ENCODE measurements at places on chromosomes 2 and 18.

DNA sequence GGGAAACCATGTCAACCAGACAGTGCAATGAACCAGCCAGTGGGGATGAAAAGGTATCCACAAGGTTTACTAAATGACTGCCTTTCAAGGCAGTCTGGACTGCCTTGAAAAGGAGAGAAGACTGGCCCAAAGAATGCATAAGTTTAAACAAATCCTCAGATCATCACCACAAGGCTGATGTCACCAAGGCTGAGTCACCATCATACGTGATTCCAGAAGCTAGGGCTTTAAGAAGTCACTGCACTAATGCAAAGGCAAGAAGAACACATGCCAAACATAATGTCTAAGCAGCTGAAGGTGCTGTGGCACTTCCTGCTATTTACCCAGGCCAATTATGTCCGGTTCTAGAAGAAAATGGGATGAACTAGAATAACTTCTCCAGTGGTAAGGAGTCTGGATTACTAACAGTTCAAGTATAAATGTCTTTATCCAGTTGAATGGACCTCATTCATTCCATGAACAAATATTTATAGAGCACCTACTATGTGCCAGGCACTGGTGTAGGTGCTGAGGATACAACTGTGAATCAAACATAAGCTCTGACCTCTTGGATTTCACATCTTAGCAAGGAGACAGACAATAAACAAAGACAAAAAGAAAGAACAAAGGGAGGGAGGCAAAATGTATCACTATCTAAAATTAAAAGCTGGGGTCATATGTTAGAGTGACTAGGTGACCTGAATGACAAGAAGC lies 37.6 kb upstream of the ONECUT2 start:
- peak; percentile 15 for DNase-seq

- DNase-seq, result peak; percentile 47
Measured at GRCh38 chr18:46481048-46481846, 175.8 kb downstream of the LOXHD1 start.

DNA sequence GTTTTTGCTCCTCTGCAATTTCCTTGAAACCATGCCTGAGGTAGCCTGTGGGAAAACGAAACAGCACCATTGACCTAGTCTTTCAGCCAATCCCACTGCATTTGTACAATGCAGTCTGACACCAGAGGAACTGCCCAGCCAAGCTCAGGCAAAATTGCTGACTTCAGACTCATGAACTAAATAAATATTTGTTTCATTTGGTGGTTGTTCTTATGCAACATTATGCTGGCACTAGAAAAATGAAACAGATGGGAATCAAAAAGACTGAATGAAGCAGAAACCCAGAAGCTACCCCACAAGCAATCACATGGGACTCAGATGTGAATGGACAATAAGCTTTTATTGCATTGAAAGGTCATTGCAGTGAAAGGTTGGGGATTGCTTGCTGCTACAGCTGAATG lies 1.7 kb downstream of the NAT8 start:
- DNase-seq, result peak; percentile 47

- DNase-seq, result peak; percentile 94
Measured at GRCh38 chr18:22314420-22314819, 103.3 kb downstream of the CTAGE1 start.

DNA sequence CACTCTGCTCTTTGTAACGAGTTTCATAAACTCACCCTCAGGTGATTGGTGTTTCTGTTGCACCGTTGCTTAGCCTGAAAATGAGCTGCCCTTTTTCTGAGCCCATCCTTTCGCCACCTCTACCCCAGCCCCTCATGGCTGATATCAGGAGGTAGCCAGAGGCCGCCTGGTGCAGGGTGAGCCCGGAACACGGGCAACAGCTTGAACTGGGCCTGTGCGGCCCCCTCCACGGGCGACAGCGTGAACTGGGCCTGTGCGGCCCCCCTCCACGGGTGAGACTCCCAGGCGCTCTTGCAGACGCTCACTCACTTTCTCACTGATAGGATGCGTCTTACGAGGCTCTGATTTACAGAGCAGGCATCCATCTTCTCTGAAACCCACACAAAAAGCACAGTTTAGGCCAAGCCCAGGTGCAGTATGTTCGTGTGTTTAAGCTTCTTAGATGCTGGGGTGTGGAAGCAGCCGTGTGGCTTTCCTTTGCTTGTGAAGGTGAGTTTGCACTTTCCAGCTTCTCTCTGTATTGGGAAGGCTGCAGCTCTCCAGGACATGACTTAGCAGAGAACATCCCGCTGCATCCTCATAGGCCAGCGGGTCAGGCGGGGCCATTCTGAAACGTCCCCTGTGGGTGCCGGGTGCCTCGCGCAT lies 83.5 kb downstream of the NFATC1 start:
- DNase-seq, result no peak

- peak; percentile 94 for DNase-seq
Measured at GRCh38 chr2:30178618-30179434, 32.0 kb downstream of the YPEL5 start.

DNA sequence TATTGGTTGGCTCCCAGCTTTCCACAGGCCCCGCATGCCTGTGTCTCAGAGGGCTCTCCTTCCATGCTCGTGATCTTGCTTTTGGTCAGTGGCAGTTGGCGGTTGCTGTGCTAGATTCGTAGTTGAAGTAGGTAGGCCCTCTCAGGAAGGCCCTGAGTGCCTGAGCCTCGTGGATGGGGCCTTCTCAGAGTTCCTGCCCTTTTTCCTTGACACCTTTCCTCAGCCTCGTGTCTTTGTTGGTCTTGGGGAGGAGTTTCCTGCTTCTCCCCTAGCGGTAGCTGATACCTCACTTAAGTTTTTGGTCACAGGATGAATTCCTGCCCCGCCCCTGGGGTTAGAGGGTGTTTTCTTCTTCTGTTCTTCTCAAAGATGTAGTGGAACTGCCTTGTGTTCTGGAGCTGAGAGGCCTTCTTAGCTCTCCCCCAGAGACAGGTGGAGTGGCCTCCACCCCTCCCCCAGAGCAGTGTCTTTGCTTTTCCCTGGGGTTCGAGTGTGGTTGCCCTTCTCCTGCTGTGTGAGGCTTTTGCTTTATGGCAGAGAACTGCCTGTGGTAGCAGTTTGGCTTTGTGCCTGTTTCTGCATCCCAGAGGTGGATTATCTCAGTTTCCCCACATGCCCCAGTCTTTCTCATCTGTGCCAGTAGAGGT lies 94.8 kb downstream of the ZNF407 start:
- no peak for DNase-seq

DNA sequence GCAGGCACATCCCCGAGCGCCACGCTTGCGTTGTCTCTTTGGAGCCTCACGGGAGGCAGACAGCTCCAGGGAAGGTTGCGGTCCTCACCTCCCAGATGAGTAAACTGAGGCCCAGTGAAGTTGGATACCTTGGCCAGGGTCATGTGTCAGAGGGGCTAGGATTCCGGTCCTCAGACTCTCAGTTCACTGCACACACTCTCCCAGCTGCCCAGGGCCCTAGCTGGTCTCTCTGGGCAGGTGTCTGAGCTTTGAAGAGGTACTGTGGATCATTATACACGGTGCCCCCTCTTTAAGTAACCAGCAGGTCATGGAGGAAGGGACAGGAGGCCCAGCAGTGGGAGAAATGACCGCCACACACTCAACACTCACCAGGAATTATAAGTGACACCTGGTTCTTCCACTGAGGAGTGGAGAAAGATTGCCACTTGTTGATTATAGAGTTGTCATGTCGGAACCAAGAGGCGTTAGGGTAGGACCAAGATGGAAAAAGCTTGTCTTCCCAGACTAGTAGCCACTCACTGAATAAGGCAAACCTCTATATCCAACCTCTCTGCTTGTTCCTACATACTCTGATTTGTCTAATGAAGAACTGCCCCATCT lies 588 bp downstream of the TMEM214 start:
- no peak for DNase-seq

DNA sequence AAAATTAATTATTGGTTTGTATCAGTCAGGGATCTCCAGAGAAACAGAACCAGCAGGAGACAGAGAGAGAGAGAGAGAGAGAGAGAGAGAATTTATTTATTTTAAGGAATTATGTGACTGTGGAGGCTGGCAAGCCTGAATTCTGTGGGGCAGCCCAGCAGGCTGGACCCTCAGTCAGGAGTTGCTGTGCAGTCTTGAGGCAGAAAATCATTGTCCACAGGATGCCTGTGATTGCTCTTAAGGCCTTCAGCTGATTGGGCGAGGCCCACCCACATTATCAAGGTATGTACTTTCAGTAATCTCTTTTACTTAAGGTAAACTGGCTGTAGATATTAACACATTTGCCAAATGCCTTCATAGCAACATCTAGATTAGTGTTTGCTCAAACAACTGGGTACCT lies 155.3 kb downstream of the SEPTIN10 start:
- DNase-seq, result no peak

DNA sequence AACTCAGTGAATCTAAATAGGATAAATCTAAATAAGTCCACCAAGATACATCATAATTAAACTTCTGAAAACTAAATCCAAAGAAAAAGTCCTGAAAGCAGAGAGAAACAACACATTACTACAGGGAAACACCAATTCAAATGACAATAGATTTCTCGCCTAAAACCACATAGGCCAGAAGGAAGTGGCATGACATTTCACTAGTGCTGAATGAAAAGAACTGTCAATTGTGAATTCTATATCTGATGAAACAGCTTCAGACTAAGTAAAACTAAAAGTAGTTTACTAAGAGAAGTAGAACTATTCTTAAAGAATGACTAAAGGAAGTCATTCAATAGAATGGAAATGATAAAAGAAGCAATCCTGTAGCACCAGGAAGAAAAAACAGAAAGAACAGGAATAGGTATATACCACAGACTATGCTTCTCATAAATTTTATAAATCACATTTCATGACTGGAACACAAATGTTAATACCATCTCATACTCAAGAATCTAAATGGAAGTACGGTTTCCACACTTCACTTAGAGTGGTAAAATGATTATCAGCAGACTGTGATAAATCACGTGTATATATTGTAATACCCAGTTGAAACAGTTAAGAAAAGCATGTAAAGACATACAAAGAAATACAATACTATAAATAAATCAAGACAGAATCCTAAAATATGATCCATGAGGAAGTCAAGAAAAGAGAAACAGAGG lies 46.4 kb downstream of the ASXL2 start:
- no peak for DNase-seq

DNA sequence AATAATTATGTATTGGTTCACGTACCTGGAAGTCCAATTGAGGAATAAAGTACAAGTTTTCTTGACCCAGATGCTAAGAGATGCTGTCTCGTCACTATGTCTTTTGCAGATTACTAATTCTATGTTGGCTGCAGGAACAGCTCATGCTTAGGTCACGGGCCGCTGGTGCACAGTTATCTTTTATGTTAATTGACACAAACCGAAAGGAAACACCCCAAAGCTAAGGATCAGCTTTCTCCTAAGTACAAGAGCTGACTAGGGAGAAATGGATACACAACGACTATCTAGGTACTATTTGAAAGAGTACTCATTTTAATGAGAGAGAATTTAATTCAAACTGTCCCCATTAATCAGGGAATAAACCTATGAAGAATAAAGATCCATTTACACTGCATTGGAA lies 217.7 kb upstream of the SLC35G4 start:
- no peak for DNase-seq

DNA sequence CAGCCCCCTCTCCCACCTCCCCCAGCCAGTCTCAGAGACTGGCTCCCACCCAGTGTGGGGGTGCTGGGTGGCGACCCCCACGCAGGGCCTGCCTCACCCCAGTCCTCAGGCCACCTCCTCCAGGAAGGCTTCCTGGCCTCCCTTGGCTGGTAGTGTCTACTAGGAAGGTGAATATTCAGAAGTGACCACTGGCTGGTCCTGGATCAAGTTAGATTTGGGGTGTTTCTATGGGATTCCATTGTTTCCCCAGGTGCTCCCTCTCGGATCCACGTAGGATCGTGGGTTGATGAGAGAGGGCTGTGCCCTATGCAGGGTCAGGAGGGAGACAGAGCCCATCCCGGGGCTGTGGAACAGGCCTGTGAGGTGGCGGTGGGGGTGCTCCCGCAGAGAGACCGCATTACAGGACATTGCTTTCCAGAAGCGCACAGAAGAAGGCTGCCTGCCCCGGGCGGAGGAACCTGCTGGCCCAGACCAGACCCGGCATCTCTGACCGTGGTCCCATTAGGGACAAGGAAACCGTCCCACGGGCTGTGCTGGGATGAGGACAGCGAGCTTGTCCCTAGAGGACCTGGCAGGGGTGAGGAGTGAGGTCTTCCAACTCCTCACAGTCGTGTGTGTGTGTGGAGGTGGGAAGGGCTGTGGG lies 3.3 kb downstream of the PDCD1 start:
- DNase-seq, result no peak

- DNase-seq, result no peak
Measured at GRCh38 chr18:47342566-47342965, 91.1 kb upstream of the SKOR2 start.

GRCh38 chr2:42132966-42133641 lies 36.0 kb upstream of the EML4 start:
- DNase-seq, result peak; percentile 98

DNA sequence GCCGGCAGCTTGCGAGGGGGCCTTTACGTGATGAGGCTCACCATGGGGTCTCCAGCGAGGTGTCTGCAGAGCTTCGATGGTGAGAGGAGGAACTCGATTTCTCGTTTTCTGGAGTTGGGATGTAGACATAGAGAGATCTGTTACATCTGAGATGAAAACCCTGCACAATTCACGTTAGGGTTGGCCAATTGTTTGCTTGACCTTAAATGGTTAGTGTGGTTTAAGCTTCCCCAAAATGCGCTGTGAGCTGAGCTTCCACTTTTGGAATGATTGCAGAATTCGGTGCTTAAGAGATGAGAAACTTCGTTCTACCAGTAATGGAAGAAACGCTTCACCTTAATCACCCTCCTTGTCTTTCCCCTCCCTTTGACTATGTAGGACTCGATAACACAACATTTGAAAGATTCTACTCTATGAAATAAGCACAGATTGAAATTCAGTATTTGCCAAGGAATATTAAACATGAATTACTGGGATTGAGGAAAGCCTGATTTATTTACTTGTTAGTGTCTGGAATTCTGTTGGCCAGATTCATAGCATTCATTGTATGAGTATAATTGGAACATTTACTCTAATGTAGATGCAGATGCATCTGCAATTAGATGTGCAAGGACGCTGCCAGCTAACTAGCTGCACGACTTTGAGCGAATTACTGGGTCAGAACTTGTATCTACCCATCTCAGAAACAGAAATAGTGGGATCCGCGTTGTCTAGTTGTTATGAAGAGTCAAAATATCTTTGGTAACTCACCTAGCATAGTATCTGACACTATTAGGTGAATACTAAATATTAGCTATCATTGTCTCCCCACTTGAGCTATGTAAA lies 1.6 kb upstream of the KLF7 start:
- peak; percentile 74 for DNase-seq

DNA sequence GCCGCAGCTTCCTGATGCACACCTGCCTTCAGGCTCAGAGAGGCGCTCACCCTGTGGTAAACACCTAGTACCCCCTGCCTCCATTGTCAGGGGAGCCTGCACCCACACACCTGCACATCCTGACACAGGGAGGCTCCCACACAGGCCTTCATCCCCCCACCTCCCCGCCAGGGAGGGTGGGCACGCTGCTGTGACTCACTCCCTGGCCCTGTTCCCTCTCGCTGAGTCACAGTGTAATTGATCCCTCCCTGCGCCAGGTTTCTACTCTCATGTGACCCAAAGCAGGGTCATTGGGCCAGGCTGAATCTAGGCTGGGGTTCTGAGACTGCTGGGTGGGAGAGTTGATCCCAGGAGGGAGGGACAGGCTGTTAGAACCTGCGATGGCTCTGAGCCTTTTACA lies 8.5 kb upstream of the CELF4 start:
- peak; percentile 5 for DNase-seq
